ENCODE measurements at places on chromosomes 7 and 10.
A peak's percentile ranks its signal among the peaks of the same experiment; 100 is the strongest.

- H3K27ac ChIP-seq: no peak overlapping the region
- no peak overlapping the region for H3K4me3 ChIP-seq
- no peaks in the 10 kb centered on the region for H3K27me3 ChIP-seq
- DNase-seq: no peak
Observed at GRCh38 chr10:35463878-35464277, 127.6 kb downstream of the CCNY start.

DNA sequence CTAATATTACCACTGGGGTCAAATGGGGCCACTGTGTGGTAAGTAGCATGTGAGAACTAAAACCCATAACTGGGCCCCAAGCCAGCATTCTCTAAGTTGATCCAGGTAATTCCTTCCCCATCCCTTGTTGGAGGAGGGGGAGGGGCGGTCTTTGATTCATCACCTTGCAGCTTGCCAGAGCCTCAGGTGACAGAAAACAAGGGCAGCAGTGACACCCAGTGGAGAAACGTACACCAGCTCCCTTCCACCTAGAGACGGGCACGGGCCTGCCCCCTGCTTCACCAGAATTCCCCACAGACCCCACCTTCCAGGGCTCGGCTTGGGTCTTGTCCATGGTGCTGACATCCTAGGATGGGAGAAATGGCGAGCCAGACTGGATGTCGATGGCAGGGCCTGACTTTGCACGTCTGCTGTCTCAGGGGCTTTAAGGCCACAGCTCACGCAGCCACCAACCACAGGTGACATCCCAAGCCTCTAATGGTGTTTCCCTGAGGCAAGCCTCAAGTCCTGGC, 102.0 kb downstream of the STRA8 start:
- no peaks in the 10 kb centered on the region for H3K4me1 ChIP-seq
- H3K4me3 ChIP-seq: no peak overlapping the region
- peak; percentile 89 for DNase-seq
- no peaks in the 10 kb centered on the region for H3K27me3 ChIP-seq
- no peak overlapping the region for H3K27ac ChIP-seq

DNA sequence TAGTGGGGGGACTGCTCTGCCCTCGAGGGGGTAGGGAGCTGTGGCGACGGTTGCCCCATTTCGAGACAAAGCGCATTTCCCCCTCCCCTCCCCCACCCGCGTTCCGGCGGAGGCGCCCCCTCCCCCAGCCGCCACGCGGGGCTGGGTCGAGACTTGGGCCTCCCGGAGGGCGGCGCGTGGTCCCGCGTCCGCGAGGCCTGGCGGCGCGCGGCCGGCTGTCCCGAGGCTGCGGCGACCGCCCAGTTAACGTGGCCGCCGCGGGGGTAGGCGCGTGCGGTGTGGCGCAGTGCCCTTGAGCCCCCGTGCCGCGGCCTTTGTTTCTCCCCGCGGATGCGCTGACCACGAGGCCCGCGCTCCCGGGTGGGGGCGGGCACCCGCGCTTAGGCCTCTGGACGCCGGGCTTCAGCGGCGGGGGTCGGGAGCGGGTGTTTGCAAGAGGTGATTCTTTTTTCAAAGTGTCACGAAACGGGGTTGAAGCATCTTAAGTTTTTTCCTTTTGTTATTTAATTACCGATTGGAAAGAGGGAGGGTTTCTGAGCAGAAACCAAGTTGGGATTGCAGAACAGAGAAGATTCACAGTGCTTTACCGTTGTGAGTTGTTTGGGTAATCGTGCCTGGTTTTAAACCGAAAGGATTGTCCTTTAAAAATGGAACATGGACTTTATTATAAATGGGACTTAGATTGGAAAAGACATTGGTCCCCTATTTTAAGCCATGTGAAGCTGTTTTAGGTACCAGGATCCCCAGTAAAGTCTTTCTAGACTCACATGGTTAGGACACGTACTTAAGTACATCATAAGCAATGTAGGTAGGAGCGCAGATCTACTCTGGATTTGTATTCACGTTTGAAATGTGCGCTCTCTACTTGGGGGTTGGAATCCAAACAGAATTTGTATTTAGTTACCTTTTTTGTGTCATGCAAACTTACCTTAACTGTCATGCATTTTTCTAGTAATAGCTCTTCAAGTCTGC, 760 bp downstream of the CBX3 start:
- H3K27ac ChIP-seq: peak overlapping the region; percentile 95
- H3K4me1 ChIP-seq: peaks cover 34% of the 10 kb centered on the region
- H3K4me3 ChIP-seq: peak overlapping the region; percentile 88

DNA sequence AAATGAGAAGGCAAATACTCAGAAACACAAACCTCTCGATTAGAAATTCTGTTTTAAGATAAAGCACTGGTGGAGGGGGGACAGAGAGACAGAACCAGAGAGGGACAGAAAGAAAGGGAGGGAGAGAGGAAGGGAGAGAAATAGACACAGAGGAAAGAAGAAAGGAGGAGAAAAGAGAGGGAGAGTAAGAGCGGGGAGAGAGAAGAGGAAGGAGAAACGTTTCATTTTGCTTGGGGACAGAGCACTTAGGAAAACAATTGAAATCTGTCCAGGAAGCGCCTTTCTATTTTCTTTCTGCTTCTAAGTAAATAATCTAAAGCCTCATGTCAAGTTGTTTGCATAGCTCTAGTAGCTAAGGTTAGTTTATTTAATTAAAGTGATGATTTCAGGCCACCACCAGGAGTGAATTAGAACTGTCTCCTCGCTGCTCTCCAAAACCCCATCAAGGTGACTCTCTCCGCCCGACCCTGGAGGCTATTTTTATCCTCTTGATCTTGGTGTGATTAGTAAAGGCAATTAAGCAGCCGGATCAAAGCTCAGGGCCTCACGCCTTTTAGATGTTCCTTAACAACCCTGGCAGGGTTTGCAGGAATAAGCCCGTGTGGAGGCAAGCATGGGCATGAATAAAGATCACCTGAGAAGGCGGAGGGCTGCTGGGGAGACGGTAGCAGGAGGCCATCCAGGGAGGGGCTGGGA, 73.4 kb upstream of the INSIG1 start:
- H3K27me3 ChIP-seq: peaks cover 66% of the 10 kb centered on the region
- H3K27ac ChIP-seq: no peak overlapping the region
- DNase-seq: no peak

DNA sequence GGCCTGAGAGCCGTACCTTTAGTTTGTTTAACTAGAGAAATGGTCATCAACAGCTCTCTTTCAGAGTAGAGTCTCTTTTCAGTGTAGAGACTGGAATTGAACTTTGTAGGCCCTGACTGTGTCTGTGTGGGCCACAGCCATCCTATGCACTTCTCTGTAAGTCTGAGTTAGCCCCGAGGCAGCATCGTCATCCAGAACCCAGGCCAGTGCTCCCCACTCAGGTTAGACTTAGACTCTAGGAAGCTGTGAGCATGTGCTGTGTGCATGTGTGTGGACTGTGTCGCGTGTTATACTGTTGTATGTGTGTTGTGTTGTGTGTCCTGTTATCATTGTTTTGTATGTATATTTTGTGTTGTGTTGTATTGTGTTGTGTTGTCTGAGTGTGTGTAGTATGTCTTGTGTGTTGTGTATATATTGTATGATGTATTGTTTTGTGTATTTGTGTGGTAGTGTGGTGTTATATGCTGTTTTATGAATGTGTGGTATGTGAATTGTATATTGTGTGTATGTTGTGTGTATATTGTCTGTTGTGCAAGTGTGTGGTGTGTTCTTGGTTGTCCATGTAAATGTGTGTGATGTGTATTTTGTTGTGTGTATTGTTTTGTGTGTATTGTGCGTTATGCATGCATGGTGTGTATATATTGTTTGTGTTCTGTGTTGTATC, 18.1 kb upstream of the NCAPG2 start:
- H3K36me3 ChIP-seq: no peaks in the 10 kb centered on the region
- peaks cover 19% of the 10 kb centered on the region for H3K27me3 ChIP-seq

DNA sequence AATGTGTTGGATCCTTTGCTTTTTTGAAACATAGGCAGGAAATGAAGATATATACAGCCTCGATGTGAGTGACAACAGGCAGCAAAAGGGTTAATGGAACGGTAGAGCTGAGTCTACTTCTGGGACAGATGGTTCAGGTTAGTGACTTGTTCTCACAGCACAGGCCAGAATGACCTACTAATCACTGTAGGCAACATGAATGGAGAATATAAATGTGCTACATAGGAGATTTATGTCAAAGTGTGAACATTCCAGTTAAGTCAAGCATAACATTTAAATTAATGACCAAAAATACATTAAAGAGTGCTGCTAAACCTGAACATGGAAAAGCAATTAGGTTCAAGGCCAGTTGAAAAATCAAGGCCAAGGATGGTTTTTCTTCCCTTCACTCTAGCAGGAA, 235.2 kb downstream of the POU6F2 start:
- H3K27me3 ChIP-seq: no peaks in the 10 kb centered on the region
- H3K36me3 ChIP-seq: no peaks in the 10 kb centered on the region
- H3K27ac ChIP-seq: no peak overlapping the region

GRCh38 chr7:156607332-156608172, 33.0 kb upstream of the RNF32 start:
- DNase-seq: no peak
- H3K27me3 ChIP-seq: no peaks in the 10 kb centered on the region
- H3K36me3 ChIP-seq: peaks cover 1% of the 10 kb centered on the region
- peaks cover 54% of the 10 kb centered on the region for H3K4me1 ChIP-seq

DNA sequence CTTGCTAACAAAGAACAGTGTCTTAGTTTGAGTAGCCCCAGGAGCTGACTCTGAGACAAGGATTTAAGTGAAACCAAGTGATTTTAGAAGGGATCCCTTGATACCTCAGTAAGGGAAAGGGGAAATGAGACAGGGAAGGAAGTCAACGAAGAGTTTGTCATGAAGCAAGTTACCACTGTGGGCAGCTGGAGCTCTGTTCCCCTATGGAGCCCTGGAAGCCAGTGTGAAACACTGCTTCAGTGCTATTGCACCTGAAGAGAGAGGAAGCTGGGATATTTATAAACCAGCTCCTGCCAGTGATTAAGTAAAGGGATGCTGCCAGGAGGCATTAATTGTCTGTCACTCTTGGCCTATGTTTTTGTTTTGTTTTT, 58.9 kb upstream of the WAPL start:
- H3K4me3 ChIP-seq: no peak overlapping the region
- no peaks in the 10 kb centered on the region for H3K36me3 ChIP-seq
- peaks cover 9% of the 10 kb centered on the region for H3K27me3 ChIP-seq
- peaks cover 1% of the 10 kb centered on the region for H3K4me1 ChIP-seq
- DNase-seq: no peak

DNA sequence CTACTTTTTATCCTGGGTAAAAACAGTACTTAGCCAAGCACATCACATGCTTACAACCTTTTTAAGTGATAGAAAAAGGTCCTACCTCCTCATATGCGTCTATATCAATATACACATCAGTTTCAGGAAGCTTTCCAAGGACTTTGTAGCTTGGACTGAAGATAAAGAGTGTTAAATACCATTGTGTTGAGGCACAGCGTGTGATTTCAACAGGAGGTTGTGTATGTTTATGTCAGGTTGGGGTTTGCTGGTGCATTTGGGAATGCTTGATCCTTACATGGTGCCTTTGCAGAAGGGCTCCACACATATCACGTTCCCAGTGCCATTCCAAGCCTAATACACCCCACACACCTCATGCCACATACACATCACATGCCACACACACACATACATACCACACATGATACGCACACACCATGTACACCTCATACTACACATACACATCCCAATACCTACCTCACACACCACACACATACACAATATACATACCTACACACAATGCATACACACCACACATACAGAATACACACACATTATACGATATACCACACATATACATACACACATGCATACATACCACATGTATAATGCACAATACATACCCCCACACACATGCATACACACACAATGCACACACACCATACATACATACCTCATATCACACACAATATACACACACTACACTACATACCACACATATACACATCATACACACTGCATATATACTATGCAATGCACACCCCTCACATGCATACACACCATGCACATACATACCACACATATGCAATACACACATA, 33.1 kb downstream of the PSMC2 start:
- no peaks in the 10 kb centered on the region for H3K4me1 ChIP-seq
- H3K27me3 ChIP-seq: no peaks in the 10 kb centered on the region
- H3K4me3 ChIP-seq: no peak overlapping the region
- no peaks in the 10 kb centered on the region for H3K36me3 ChIP-seq

GRCh38 chr10:31101123-31101522, 69.5 kb upstream of the ZNF438 start:
- peaks cover 11% of the 10 kb centered on the region for H3K27me3 ChIP-seq
- H3K4me3 ChIP-seq: no peak overlapping the region
- H3K27ac ChIP-seq: no peak overlapping the region
- DNase-seq: no peak

- peaks cover 17% of the 10 kb centered on the region for H3K36me3 ChIP-seq
- peaks cover 13% of the 10 kb centered on the region for H3K4me1 ChIP-seq
- H3K27me3 ChIP-seq: no peaks in the 10 kb centered on the region
- peak overlapping the region; percentile 86 for H3K4me3 ChIP-seq
- H3K27ac ChIP-seq: peak overlapping the region; percentile 93
- DNase-seq: no peak
Observed at GRCh38 chr7:6578114-6579084, 1.1 kb downstream of the ZDHHC4 start.

DNA sequence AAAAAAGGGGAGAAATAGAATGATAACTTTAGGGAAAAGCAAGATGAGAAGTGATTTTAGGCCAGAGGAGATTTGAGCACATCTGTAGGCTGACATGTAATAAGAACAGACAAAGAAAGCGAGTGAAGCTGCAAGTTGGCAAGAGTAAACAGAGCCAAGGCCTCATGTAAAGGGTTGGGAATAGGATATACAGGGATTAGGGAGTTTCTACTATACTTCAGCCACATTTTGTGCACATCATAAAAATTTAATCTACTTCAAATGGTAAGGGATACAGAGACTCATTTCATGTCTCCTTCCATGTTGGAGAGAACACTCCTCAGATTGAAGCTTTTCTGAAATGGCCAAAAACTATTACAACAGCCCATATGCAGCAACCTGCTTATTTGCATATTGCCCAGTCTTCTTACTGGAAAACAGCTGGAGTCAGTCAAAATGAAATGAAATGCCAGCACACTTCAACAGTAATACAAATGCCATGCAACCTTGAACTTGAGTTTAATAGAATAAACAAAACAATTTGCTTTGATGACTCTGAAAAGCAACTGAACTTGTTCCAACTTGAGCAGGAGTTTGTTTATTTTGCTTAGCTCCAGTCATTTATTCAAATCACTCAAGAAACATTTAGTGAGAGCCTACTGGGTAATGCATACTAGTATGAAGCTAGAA, 49.9 kb downstream of the NRCAM start:
- H3K27me3 ChIP-seq: no peaks in the 10 kb centered on the region
- no peak for DNase-seq
- H3K27ac ChIP-seq: no peak overlapping the region
- H3K36me3 ChIP-seq: no peaks in the 10 kb centered on the region
- peaks cover 5% of the 10 kb centered on the region for H3K4me1 ChIP-seq

- no peak for DNase-seq
- H3K4me3 ChIP-seq: no peak overlapping the region
- H3K27me3 ChIP-seq: no peaks in the 10 kb centered on the region
- H3K27ac ChIP-seq: no peak overlapping the region
- no peaks in the 10 kb centered on the region for H3K4me1 ChIP-seq
Observed at GRCh38 chr7:98995111-98995510, 116.8 kb downstream of the TRRAP start.

- no peaks in the 10 kb centered on the region for H3K36me3 ChIP-seq
- peaks cover 14% of the 10 kb centered on the region for H3K4me1 ChIP-seq
- DNase-seq: no peak
- H3K27ac ChIP-seq: no peak overlapping the region
- no peaks in the 10 kb centered on the region for H3K27me3 ChIP-seq
Observed at GRCh38 chr10:35912615-35913569, 270.8 kb upstream of the FZD8 start.

GRCh38 chr7:37068902-37069301, 344.6 kb upstream of the AOAH start:
- no peaks in the 10 kb centered on the region for H3K4me1 ChIP-seq
- no peak overlapping the region for H3K4me3 ChIP-seq
- no peak for DNase-seq
- H3K36me3 ChIP-seq: peaks cover 2% of the 10 kb centered on the region
- no peaks in the 10 kb centered on the region for H3K27me3 ChIP-seq

Data from progenitor cell of endocrine pancreas (in vitro differentiated cells).